ENCODE measurements at places on chromosomes 1 and 21. TPM values are rescaled to one million over a fixed set of nuclear protein-coding genes. Genes with fewer than 3 reads are reported as not detected.

DNA sequence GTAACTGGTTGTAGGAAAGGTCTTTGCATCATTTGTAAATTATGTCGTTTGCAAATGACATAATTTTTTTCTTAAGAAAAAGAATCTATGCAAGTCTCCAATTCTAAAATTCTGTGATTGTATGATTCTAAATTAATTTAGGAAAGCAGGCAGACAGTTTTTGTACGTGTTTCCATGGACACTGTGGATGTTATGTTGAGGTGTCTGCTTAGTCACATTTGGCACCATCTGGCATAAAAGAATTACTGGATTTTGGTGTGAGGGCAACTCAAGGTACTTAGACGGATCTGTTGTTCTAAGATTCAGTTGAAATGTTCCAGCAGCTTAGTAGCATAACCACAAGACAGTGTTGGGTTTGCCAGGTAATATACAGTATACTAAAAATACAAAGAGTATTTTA, 42.5 kb downstream of the C1orf21 start:
- no peaks in the 10 kb centered on the region for H3K36me3 ChIP-seq
- no peaks in the 10 kb centered on the region for H3K27me3 ChIP-seq
- DNase-seq, result no peak

DNA sequence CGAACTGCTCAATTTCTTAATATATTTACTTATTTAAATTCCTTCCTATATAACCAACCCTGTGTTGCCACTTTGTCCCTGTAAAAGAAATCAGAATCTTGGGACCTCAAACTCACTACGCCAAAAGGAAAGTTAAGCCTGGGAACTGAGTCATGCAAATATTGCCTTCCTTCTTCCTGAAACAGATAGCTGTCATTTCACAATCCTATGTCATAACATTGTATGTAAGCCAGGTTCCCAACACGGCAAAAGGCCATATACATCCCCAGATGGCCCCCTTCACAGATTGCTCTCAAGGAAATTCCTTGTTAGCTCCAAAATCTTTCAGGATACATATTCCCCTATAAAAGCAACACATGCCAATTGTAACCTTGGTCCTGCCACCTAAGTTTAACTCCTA, 39.7 kb downstream of the C21orf91 start:
- H3K4me3 ChIP-seq, result no peak overlapping the region
- H3K27me3 ChIP-seq, result no peaks in the 10 kb centered on the region
- H3K27ac ChIP-seq, result no peak overlapping the region
- DNase-seq, result no peak

DNA sequence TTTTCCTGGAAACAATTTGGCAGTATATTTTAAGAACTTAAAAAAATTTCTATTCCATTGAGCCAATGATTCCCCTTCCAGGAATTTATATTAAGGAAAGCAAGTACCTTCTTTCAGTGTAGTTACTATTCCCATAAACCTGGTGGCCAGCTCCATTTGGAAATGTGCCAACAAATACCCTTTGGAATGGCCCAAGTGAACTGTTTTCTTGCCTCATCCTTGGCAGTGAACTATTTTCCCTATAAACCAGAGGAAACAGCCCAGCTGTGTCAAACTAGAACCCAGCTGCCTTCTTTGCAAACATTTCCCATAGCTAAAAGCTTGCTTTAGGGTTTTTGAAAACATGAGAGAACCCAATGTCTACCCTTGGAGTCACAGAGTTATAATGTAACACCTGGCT, 496.9 kb downstream of the NEGR1 start:
- no peak overlapping the region for H3K27ac ChIP-seq
- DNase-seq, result no peak
- H3K36me3 ChIP-seq, result no peaks in the 10 kb centered on the region
- H3K27me3 ChIP-seq, result no peaks in the 10 kb centered on the region

GRCh38 chr21:41251961-41252642, 64.5 kb upstream of the FAM3B start:
- no peak overlapping the region for H3K27ac ChIP-seq
- H3K4me1 ChIP-seq, result peaks cover 24% of the 10 kb centered on the region
- H3K4me3 ChIP-seq, result no peak overlapping the region
- DNase-seq, result no peak
- no peaks in the 10 kb centered on the region for H3K36me3 ChIP-seq

DNA sequence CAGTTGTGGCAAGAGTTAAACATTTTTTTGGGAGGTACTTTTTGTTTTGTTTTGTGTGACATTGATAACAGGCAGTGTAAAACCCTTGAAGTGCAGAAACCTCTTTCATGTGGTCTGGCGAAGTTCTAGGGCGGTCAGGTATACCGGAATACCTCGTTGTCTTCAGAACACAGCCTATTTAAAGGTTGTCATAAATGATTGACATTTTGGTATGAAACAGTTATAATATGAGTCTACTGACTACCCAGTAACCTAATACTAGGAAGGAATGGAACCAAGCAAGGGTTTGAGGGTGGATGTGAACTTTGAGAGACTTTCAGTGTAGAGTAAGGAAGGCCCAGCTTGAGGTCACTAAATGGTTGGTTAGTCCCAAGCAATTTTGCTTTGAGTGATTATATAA, 40.5 kb downstream of the PATJ start:
- H3K27ac ChIP-seq, result no peak overlapping the region
- no peak for DNase-seq
- no peaks in the 10 kb centered on the region for H3K4me1 ChIP-seq
- no peaks in the 10 kb centered on the region for H3K27me3 ChIP-seq

- DNase-seq, result peak; percentile 67
- H3K36me3 ChIP-seq, result no peaks in the 10 kb centered on the region
- H3K4me1 ChIP-seq, result peaks cover 30% of the 10 kb centered on the region
- peak overlapping the region; percentile 46 for H3K4me3 ChIP-seq
- no peaks in the 10 kb centered on the region for H3K27me3 ChIP-seq
Measured at GRCh38 chr1:2229911-2230731, 2.0 kb downstream of the SKI start.

DNA sequence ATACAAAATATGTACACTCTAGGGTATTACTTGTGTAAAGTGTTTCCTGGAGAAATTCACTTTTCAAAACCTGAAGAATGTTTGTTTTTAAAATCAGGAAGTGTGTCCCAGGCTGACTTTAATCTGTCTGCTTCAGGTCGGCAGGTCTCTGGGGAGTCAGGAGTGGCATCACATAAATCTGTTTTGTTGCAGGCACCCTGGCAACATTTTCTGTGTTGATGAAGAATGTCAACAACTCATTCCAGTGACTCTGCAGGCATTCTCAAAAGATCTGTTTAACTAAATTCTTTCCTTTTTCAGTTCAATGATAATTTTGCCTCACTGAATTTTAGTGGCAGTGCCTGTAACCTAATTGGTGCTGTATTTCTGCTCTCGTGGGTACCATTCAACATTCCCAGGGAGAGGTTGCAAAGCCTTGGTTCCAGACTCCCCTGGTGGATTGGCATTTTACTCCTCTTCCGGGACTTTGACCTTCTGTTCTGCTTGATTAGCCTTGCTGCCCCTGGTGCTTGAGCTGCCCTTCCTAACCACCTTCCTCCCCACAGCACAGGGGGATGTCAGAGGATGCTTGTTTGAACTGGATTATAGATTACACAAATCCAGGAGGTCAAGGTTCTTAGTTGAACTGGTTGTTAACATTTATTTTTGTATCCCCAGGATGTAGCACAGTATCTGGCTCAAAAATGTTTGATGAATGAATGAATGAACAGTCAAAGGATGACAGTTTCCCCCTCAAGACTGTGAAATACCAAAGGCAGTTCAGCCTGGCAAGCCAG, 55.4 kb upstream of the LPGAT1 start:
- H3K27me3 ChIP-seq, result no peaks in the 10 kb centered on the region
- peak overlapping the region; percentile 9 for H3K27ac ChIP-seq
- no peaks in the 10 kb centered on the region for H3K4me1 ChIP-seq

GRCh38 chr1:40770296-40771070, 13.1 kb upstream of the KCNQ4 start:
- no peak overlapping the region for H3K27ac ChIP-seq
- no peak for DNase-seq
- H3K4me1 ChIP-seq, result no peaks in the 10 kb centered on the region
- H3K4me3 ChIP-seq, result no peak overlapping the region
- no peaks in the 10 kb centered on the region for H3K27me3 ChIP-seq
- peaks cover 8% of the 10 kb centered on the region for H3K36me3 ChIP-seq

Gene ARHGEF10L
- polyA plus RNA-seq, result 104 TPM

DNA sequence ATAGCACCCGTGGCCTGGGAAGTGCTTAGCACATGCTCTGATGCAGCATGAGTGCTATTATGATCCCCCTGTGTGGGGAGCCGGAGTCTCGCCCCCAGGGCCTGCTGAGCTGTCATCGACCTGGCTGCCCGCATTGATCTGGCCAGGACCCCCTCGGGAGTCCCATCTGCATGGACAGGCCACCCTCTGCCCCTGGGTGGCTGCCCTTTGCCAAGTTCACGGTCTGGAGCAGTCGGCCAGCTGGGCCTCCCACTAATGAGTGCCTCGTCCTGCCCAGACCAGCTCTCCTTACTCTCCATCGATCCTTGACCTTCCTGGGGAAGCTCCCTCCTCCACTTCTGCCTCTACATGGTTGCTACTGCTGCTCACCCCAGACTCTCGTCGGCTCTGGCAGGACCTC, 121.8 kb upstream of the RUNX3 start:
- H3K36me3 ChIP-seq, result no peaks in the 10 kb centered on the region
- no peak overlapping the region for H3K27ac ChIP-seq
- H3K27me3 ChIP-seq, result no peaks in the 10 kb centered on the region
- H3K4me1 ChIP-seq, result no peaks in the 10 kb centered on the region

GRCh38 chr1:187226396-187226795, 397.6 kb downstream of the PLA2G4A start:
- no peak overlapping the region for H3K4me3 ChIP-seq
- no peaks in the 10 kb centered on the region for H3K4me1 ChIP-seq
- no peaks in the 10 kb centered on the region for H3K36me3 ChIP-seq
- no peaks in the 10 kb centered on the region for H3K27me3 ChIP-seq

- no peaks in the 10 kb centered on the region for H3K27me3 ChIP-seq
- H3K27ac ChIP-seq, result no peak overlapping the region
- no peaks in the 10 kb centered on the region for H3K4me1 ChIP-seq
- no peak overlapping the region for H3K4me3 ChIP-seq
Measured at GRCh38 chr1:44244986-44245385, 31.7 kb downstream of the DMAP1 start.

Gene GRIK3
- 0.23 TPM for polyA plus RNA-seq

- H3K27ac ChIP-seq, result peak overlapping the region; percentile 37
- H3K36me3 ChIP-seq, result no peaks in the 10 kb centered on the region
- H3K4me3 ChIP-seq, result no peak overlapping the region
- H3K4me1 ChIP-seq, result peaks cover 4% of the 10 kb centered on the region
- H3K27me3 ChIP-seq, result no peaks in the 10 kb centered on the region
- DNase-seq, result no peak
Measured at GRCh38 chr1:10779201-10779600, 17.2 kb downstream of the CASZ1 start.

DNA sequence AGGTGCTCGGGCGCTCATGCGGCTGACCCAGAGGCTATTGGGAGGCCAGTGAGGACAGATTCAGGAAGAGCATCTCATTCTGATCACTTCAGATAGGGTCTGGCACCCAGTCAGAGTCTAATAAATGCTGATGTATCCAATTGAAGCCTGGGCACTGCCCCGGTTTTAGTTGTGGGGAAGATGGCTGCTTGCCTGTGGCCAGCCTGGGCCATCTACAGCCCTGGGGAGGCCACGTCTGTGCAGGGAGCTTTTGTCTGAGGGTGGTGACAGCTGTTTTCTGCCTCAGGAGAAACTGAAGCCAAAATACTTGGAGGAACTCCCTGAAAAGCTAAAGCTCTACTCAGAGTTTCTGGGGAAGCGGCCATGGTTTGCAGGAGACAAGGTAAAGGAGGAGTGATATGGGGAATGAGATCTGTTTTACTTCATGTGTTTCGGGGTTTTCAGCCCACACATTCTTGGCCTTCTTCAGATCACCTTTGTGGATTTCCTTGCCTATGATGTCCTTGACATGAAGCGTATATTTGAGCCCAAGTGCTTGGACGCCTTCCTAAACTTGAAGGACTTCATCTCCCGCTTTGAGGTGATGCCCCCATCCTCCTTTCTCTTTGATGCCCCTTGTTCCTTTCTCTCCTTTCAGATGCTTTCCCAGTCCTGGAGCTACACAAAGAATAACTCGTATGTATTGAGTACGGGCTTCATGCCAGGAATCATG, 2.8 kb downstream of the GSTM5 start:
- no peak overlapping the region for H3K4me3 ChIP-seq
- no peaks in the 10 kb centered on the region for H3K4me1 ChIP-seq
- no peaks in the 10 kb centered on the region for H3K36me3 ChIP-seq
- no peaks in the 10 kb centered on the region for H3K27me3 ChIP-seq
- DNase-seq, result no peak
- H3K27ac ChIP-seq, result no peak overlapping the region

Gene PBX1
- polyA plus RNA-seq, result 21.7 TPM

Gene OR2G6
- polyA plus RNA-seq, result not detected

Measured in pancreas (tissue), 10 donors.